ENCODE measurements at places on chromosomes 6 and 20. TPM values are rescaled to one million over a fixed set of nuclear protein-coding genes. Genes with fewer than 3 reads are reported as not detected.

The PTCRA gene
- polyA plus RNA-seq: 0.55 TPM

The SLC25A27 gene
- polyA plus RNA-seq: 68.2 TPM

The JARID2 gene
- 14.7 TPM for polyA plus RNA-seq

The HMGCLL1 gene
- 11.9 TPM for polyA plus RNA-seq

The KIFC1 gene
- 47.1 TPM for polyA plus RNA-seq

The TSPO2 gene
- 0.77 TPM for polyA plus RNA-seq

The BEND6 gene
- polyA plus RNA-seq: 1.8 TPM

The OR2H2 gene
- not detected for polyA plus RNA-seq

The BPIFA1 gene
- not detected for polyA plus RNA-seq

The HNF4A gene
- 0.82 TPM for polyA plus RNA-seq

DNA sequence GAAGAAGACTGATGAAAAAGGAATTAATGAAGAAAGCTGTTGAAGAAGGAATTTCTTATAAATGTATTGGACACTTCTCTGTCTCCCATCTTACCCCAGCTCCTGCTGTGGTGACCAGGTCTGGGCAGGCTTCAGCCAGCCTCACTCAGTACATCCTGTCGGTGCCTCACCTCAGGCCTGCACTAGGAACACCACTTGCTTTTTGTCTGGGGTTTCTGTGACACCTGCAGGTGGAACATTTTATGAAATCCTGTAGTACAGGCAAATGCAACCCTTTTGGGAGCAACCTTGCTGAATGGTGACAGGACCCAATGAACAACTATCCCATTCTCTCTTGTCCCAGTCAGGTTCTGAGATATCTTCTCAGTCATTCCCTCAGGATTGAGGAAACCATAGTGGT is 129.7 kb downstream of the PRDM13 start:
- DNase-seq: no peak

DNA sequence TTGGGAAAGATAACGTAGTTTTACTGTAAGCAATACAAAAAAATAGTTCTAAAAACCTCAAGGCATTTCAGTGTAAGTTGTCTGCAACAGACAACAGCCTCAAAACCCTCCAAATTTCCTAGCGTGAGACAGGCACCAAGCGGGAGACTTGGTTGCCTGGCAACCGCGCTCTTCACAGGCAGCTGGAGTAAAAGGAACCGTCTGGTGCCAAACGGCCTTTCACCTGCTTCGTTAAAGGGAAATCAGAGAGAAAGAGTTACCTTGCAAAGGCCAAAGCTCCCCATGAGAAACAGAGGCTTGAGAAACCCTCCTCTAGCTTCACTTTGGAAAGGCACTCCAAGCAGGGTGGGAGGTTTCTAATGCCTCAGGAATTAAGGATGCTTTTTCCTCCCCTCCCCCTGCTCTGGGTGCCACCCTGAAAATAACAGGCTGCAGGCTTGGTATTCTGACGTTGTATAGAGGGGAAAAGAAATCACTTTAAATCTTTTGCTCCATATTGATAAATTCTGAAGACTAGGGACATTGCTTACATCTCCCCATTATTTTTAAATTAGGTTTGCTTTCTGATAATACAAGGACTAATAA is 129.7 kb upstream of the UFL1 start:
- DNase-seq: peak; percentile 5

GRCh38 chr6:143744551-143745165 is 66.9 kb downstream of the PHACTR2 start:
- DNase-seq: no peak

GRCh38 chr6:111177131-111177530 is 89.8 kb downstream of the SLC16A10 start:
- DNase-seq: no peak

- DNase-seq: no peak
Observed at GRCh38 chr6:158869826-158870648, 50.9 kb upstream of the EZR start.

DNA sequence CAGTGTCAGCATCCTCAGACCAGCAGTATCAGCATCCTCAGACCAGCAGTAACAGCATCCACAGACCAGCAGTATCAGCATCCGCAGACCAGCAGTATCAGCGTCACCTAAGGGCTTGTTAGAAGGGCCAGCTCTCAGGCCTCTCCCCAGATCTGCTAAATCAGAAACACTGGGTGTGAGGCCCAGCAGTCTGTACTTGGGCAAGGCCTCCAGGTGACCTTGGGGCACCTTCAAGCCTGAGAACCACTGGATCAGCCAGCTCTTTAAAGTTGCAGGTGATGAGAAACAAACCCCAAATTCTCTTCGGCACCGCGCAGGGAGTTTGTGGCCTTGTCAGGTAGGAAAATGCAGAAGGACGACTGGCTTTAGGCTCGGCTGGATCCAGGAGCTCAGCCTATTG is 290.5 kb upstream of the CDH4 start:
- no peak for DNase-seq

DNA sequence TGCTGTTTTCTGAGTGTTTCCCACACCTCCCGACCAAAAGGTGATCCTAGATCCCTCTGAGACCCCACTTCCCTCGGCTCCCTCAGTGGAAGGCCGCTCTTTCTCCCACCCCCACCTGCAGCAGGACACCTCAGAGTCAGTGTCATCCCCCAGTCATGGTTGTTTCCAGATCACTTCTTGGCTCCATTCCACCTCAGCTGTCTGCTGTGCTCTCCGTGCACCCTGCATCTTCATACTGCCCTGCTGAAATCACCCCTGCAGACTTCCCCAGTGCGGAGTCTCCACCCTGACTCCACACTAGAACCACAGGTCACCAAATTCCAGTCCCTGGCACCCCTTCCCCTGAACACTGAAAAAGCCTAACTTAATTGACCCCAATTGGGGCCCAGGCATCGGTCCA is 255.1 kb upstream of the CDYL start:
- no peak for DNase-seq

- DNase-seq: no peak
Observed at GRCh38 chr6:138806889-138807288, 11.0 kb downstream of the ECT2L start.

- no peak for DNase-seq
Observed at GRCh38 chr6:144590532-144590931, 305.4 kb downstream of the UTRN start.

- no peak for DNase-seq
Observed at GRCh38 chr20:35311409-35311808, 19.2 kb upstream of the FAM83C start.

GRCh38 chr6:24332317-24332716 is 25.5 kb downstream of the DCDC2 start:
- DNase-seq: no peak

- DNase-seq: no peak
Observed at GRCh38 chr6:4344317-4344899, 209.0 kb upstream of the ECI2 start.

DNA sequence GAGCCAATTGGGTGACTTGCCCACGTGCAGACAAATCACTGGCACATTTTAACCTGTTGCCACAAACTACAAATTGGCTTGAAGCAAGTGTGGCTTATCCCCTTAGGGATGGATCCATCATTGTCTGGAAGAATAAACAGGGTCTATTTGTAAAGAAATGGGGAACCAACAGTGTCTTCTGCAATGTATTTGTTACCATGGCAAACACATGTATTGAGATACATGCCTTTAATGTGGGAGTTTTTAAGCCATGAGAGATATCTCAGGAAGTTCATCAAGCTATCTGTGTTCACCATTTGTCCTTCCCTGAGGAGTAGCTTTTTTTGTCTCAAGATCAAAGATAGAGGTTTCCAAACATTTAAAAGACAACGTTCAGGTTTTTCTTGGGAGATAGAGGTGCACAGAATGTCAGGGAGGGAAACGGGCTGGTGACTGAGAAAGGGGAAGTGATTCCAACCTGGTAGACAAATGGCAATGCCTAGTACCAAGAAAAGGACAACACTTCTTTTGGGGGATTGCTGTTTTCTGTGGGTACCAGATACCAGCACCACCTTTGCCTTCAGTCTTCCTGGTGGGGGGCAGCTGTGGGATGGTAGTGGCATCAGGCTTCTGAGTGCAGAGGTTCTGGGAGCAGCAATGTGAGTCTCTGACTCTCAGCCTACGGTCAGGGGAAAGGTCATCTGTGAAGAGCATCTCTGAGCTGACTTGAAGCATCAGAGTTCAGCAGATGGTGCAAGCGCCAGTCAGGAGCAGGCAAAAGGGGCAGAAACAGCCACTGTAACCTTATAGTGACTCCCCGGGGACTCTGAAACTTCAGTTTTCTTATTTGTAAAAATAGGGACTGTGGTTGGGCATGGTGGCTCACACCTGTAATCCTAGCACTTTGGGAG is 20.1 kb upstream of the BCAS1 start:
- no peak for DNase-seq

DNA sequence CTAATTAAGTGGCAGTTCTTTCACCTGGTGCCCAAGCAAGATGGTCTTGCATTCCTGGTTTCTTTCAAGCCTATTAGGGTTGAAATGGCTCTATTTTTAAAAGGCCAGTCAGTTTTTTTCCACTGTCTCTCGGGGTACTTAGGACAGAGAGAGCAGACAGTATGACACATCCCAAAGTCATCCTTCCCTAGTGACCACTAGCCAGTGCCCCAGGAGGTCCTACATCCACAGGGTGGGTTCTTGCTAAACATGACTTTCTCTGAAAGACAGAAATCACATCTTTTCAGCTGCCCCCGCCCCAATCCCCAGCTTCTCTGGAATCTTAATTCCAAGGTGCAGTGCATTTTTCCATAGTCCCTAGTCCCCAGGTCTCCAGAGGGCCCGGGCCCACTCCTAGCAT is 192.4 kb downstream of the SLC24A3 start:
- DNase-seq: no peak

DNA sequence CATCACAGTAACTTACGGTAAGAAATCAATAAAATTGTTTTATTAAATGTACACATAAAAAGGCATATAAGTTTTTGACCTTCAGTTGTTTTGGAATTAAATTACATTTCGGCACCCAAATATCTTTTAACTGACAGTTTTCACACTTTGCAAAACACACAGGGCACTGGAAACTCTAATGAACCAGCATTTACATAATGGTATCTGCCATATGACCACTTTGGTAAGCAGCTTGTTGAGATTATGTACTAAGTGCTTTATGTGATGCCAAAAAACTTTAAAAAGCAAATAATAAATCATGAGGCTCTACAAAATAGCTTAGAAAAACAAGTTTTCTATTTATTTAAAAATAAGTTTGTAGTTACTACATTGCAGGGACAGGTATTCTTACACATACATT is 68.2 kb downstream of the IRAK1BP1 start:
- DNase-seq: no peak

DNA sequence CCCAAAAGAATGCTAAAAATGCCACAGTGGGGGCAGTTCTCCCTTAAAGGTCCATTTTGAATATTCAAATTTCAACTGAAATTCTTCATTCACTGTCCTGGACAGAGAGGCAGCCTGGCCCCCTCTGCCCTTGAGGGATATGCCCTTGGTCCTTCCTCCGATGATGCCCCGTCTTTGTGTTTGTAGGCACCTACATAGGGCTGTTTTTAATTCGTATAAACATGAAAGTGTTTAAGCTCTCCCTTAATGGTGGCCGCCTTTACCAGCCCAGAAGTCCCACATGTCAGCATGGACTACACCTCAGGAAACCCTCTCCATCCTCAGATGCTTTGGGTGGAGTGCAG is 70.2 kb downstream of the SSR1 start:
- no peak for DNase-seq

- no peak for DNase-seq
Observed at GRCh38 chr6:79385893-79386292, 151.3 kb downstream of the LCA5 start.

- DNase-seq: no peak
Observed at GRCh38 chr20:36391955-36392354, 85.8 kb downstream of the DLGAP4 start.

Measured in right lung (tissue), 10 donors.